ENCODE measurements at places on chromosomes 3 and 15.
A peak's percentile ranks its signal among the peaks of the same experiment; 100 is the strongest.

DNA sequence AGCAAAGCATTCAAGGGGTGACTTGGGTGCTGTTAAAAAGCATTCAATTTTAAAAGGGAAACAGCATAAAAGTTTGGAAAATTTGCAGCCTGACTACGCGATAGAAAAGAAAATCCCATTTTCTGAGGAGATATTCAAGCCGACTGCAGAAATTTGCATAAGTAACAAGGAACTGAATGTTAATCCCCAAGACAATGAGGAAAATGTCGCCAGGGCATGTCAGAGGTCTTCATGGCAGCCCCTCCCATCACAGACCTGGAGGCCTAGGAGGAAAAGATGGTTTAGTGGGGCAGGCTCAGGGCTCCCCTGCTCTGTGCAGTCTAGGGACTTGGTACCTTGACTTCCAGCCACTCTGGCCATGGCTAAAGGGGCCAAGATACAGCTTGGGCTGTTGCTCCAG is 93.1 kb downstream of the ISL2 start:
- no peak for DNase-seq

- DNase-seq, result no peak
Measured at GRCh38 chr3:13064159-13064868, 8.9 kb downstream of the IQSEC1 start.

- no peak for DNase-seq
Measured at GRCh38 chr15:83015361-83015760, 3.9 kb upstream of the C15orf40 start.

GRCh38 chr3:171364500-171364899 is 95.7 kb downstream of the TNIK start:
- DNase-seq, result no peak

DNA sequence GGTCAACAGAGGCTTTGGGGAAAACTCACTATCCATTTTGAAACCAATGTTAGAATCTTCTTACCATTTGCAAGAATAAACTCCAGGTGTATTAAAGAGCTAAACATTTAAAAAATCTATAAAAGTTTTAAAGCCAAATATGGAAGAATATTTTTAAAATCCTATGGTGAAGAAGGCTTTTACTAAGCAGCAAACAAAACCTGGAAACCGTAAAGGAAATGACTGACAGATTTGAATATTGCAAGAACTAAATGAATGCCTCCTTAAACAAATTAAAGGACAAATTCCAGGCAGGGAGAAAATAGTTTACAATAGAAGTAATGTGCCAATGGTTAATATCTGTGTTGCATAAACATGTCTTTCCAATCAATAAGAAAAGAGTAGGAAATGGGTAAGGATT is 68.1 kb downstream of the KLF15 start:
- DNase-seq, result no peak

- no peak for DNase-seq
Measured at GRCh38 chr3:104907507-104907906, 459.2 kb upstream of the ALCAM start.

GRCh38 chr3:119524931-119525662 is 26.8 kb downstream of the TIMMDC1 start:
- no peak for DNase-seq

DNA sequence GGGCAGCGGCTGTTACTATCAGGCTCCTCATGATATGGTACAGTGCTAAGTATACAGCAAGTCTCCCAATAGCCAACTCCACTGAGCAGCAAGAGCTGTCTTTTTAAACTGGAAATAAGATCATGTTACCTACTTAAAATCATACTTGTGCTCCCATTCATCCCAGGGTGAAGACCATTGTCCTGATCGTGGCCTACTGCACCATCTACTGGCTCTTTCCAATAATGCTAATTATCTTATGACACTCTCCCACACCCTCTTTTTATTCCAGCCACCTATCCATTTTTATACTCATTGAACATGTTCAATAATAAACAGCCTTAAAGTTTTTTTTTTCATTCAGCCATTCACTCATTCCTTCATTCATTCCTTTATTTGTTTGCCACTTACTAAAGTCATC is 117.7 kb downstream of the GBE1 start:
- no peak for DNase-seq

GRCh38 chr3:194205675-194206133 is 69.8 kb downstream of the HES1 start:
- no peak for DNase-seq

DNA sequence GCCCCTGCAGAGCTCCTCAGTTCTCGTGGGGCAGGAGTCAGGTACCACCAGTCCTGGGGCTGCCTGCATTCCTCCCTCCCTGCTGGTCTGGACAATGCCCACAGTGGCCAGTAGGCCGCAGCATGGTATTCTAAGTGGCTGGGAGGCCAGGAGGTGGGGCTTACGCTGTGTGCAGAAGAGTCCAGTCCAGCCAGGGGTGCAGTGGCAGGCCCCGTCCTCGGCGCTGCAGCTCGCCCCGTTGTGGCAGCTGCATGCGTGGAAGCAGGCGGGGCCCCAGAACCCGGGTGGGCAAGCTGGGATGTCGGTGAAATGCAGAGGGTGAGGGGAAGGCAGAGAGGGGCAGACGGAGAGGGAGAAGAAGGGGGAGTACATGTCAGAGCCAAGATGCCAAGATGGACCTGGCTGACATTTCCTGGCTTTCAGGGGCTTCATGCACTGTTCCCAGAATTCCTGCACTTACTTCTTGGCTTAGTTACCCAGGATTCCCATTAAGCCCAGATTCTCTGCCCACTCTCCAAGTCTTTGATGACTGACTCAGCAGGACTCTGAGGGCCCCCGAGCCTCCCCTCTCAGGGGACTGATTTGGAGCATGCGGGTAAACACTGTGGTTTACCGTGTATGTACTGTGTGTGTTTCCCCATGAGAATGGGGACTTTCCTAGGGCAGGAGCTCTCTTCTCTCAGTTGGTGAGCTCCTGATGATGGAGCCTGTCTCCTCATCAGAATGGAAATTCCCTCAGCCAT is 47.5 kb downstream of the RAB11A start:
- DNase-seq, result peak; percentile 74

- DNase-seq, result no peak
Measured at GRCh38 chr3:47404955-47405790, 24.4 kb downstream of the PTPN23 start.

- no peak for DNase-seq
Measured at GRCh38 chr15:70278644-70279043, 180.9 kb upstream of the TLE3 start.

DNA sequence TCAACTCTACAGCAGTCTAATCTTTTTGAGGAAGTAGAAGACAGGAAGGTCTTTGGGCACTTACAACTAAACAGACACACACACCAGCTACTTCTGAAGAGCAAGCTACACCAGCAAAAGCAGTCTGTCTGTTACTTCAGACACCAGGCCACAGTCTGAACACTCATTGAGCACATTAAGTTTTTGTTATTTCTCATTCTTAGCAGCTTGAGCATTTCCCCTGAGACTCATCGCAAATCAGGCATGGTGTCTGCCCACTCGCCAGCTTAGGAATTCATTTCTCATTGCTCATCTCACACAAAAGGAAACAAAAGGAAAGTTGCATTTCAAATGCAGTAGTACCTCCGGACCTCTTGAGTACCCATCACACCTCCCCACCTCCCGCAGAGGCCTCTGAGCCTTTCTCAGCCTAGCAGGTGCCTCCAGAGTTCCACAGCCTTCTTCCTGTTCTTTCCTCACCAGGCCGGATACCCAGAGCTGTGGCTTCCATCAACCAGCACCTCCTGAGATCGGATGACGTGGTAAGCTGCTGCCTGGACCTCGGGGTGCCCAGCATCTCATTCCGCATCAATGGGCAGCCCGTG is 302.0 kb downstream of the RYR3 start:
- no peak for DNase-seq

- DNase-seq, result no peak
Measured at GRCh38 chr3:73786321-73786807, 161.6 kb upstream of the PDZRN3 start.

Data from neuronal stem cell (in vitro differentiated cells).